Activated CD4-positive, alpha-beta T cell treated with anti-CD3 and anti-CD28 coated beads, Interleukin-2, amount 50 U/mL, for 4 hours (primary cell): ENCODE measurements at places on chromosomes 3 and 15.
A peak's percentile ranks its signal among the peaks of the same experiment; 100 is the strongest.

DNA sequence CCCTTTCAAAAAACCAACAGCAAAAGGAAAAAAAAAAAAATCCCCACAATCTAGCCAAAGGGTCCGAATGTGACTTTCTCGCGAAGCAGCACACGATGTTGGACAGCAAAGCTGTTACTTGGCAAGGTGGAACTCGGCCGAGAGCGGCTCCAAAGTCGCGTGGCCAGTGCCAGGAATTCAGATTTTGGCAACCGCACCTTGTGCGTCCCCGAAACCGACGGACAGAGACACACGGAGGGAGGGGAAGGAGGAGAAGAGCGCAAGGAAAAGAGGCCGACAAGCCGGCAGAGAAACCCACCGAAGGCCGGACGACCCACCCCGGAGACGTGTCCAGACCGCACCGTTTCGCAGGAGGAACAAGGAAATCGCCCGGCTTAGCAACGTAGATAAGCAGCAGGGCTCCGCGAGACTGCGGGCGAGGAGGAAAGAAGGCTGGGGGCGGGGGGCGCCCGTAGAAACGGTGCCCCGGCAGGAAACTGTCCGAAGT is 517.3 kb downstream of the MECOM start:
- no peak for DNase-seq

- DNase-seq, result no peak
Observed at GRCh38 chr3:54134713-54135112, 12.4 kb downstream of the CACNA2D3 start.

- no peak for DNase-seq
Observed at GRCh38 chr3:66298591-66298990, 77.8 kb downstream of the SLC25A26 start.

- no peak for DNase-seq
Observed at GRCh38 chr3:105905328-105905727, 36.5 kb upstream of the CBLB start.

DNA sequence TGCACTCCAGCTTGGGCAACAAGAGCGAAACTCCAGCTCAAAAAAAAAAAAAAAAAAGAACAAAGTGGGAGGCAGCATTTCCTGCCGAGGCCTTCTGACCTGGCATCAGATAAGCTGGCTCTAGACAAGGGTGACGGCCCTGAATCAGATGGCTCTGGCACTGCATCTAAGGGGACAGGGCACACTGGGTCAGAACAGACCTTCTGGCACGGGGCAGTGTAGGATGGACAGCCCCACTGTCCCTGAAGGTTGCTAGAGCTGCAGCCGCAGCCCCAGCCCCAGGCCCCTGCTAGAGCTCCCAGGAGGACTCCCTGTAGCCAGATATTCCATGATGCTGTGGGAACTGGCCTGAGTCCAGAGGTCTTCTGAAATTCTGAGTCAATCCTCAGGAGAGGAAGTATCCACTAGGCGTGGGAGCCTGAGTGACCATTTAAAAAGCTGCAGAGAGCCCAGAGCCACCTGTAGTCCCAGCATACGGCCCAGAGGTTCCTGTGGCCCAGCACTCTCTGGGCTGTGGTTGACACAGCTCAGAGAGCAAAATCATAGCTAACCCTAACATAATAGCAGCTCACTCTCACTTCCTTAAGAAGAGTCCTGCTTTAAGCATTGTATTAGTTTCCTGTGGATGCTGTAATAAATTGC is 69.2 kb upstream of the MFGE8 start:
- DNase-seq, result no peak

DNA sequence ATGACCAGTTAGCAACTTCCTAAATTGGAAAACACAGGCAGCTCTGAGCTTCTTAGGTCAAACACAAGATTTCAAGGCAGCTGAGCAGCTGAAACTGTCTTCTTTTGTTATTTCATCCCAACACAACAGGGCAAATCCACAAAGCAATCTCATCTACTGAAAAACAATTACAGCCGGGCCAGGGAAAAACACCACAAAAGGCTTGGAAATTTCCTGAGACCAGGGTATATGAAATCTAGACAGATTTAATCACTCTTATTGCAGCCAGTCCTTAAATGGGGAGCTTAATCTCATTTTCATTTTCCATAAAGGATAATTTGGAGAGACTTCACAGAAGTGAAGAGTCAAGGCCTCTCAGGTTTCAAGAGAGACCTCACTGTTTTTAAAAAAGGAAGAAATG is 181.8 kb downstream of the SSR3 start:
- no peak for DNase-seq

DNA sequence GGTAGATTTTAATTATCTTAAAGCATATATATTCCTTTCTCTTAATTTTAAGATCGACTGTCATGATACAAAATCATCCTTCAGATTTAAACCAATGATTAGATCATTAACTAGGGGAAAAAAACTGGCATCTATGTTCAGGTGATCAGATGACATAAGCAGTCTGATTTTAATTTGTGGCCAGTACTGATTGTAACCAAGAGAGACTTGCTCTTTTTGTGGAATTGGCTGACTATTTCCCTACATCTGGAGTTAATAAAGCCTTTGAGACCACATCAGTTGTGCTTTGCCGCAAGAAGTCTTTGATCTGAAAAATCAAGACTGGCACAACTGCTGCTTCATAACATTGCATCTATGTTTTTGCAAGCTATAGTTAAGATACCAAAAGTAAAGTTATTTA is 148.4 kb upstream of the CGNL1 start:
- no peak for DNase-seq

- DNase-seq, result no peak
Observed at GRCh38 chr15:81373775-81374395, at the start of gene TMC3. TMC3 (minus strand) TSS chr15:81374213; CDS start chr15:81374077, 136 bp downstream.

- no peak for DNase-seq
Observed at GRCh38 chr3:194739498-194740284, 54.0 kb downstream of the FAM43A start.

DNA sequence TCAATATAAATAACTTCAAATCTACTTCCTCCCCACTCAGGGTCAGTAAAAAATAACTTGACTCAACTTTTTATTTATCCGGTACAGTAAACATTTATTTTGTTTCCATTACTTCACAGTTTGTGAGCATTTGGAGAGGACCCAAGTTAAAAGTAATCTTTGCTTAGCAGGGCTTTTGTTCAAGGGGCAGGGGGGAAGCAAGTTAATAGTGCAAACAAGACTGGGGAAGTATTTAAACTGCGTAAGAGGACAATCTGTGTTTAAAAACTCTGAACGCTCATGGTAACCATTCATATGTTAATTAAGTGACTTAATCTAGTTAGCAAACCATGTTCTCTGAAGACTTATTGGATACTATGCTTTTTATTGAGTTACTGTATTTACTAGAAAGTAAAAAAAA is 346.2 kb downstream of the SLC9A9 start:
- no peak for DNase-seq

DNA sequence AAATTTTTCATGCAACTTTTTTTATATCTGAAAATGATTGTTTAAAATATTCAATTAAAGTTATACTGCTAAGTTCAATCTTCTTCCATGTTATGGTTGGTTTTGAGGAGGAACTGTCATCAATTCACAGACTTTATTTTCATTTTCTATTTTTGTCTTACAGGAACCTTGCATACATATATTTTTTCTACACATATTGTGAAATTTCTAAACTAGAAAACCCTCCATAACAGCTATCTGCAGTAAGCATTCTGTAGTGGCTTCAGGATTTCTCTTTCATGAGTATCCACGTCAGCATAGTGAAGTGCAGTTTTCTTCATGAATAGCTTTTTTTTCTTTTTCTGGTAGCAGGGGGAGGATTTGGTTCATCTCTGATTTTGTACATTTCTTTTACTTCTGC is 48.2 kb downstream of the ATR start:
- DNase-seq, result no peak

- DNase-seq, result no peak
Observed at GRCh38 chr15:83733691-83734090, 79.8 kb downstream of the ADAMTSL3 start.

GRCh38 chr3:10398341-10398740 is 77.4 kb upstream of the SEC13 start:
- no peak for DNase-seq

GRCh38 chr3:101195951-101196713 is 124.2 kb downstream of the IMPG2 start:
- no peak for DNase-seq

DNA sequence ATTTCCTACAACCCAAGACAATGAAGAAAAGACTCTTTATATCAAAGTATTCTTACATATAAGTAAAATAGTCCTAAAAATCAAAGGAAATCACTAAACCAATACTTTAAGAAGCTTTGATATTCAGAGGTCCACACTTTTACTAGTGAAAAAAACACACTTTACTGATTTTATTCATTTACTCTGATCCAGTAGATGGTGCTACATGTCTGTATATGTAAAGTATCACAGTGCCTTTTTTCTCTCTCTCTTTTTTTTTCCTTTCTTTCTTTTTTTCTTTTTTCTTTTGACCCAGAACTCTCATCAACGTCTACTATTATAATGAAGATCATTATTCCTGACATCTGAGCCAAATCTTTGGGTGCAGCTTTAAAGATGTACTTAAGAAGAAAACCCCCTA is 10.8 kb upstream of the CCDC39 start:
- DNase-seq, result no peak

DNA sequence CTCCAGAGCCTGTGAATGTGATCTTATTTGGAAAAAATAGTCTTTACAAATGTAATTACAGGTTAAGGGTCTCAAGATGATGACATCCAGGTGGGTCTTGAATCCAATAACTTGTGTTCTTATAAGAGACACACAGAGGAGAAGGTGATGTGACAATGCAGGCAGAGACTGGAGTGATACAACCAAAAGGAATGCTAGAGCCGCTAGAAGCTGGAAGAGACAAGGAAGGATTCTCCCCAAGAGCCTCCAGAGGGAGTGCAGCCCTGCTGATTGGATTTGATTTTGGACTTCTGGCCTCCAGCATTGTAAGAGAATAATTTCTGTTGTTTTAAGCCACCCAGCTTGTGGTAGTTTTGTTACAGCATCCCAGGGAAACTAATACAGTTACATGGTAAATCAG is 9.7 kb downstream of the MYH15 start:
- DNase-seq, result no peak

- DNase-seq, result no peak
Observed at GRCh38 chr3:141489203-141489602, 2.4 kb downstream of the RASA2 start.

- no peak for DNase-seq
Observed at GRCh38 chr15:71736286-71736947, 73.9 kb upstream of the NR2E3 start.

DNA sequence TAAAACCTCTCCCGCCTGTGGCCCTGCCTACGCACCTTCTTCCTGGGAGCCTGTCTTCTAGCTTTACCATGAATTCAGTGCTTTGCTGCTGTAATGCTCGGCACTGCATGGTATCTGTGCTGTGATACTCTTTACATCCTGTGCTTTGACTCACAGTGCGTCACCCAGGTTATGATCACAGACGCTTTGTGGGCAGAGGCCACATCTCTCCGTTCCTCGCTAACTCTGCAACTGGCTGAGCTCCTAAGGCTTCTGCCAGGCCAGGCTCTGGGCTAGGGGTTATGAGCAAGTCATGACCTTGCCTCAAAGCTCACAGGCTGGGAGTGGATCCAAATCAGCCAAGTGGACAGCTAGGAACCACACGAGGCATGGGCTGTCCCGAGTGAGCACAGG is 23.2 kb downstream of the SPTBN5 start:
- DNase-seq, result peak; percentile 35

- no peak for DNase-seq
Observed at GRCh38 chr3:99940350-99940749, 122.7 kb downstream of the CMSS1 start.

DNA sequence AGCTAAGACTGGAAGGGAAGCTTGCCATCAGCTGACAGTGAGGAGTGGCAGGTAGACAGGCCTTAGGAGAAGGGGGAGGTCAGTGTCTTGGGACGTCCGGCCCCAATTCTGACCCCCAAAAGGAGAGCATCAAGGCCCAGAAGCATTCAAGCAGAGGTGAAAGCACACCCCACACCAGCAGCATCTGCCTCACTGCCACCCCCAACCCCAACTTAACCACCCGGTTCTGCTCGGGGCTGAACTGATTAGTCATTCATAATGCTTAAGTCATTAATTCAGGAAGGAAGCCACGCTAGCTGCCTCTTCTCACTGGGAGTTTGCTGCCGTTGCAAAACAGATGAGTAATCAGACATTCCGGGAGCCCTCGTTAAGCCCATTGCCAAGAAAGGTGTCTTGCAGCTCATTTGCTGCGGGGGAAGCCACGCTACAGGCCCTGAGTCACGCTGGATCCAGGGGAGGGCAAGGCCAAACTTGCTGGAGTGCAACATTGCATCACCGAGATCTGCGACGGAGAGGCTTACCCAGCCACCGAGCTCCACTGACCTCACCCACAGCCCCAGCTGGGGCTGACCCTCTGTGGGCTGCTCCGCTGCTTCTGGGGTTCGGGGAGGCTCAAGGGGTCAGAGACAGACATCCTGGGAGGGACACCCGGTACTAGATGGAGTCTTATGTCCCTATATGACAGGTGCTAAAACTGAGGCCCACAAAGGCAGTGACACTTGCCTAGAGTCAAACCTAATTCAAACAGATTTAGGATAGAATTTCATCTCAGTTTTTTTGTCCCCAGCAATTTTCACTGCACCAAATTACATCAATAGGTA is 46.4 kb upstream of the HES1 start:
- DNase-seq, result no peak

- DNase-seq, result no peak
Observed at GRCh38 chr15:59444081-59444835, 6.3 kb downstream of the FAM81A start.

GRCh38 chr15:52394118-52394517 is 98.5 kb upstream of the MYO5C start:
- DNase-seq, result no peak

- no peak for DNase-seq
Observed at GRCh38 chr15:77836121-77836692, 203.5 kb upstream of the LINGO1 start.

DNA sequence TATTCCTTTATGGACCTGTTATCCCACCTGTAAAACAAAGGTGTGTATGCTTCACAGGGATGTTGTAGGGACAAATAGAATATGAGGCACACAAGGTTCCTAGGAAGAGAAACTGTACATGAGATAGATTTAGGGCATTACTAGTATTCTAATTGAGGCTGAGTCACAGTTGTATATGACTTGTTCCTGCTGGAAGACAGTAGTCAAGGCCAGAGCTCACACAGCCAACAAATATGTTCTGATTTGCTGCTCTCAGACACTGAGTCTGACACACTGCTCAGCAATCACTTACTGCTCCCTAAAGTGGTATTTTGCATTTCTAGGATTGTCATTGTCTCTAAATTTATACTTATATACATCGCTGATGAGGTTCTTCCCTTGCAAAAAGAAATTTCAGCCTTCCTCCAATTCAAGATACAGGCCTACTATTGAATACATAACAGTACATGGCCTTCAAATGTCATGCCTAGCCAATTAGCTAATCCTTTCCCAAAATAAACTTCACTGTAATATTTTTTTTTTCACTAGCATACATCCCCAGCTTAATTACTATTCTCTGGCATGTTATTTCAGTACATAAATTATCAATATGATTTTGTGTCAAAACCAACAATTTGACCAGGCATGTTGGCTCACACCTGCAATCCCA is 69.8 kb downstream of the TIGIT start:
- no peak for DNase-seq
